ENCODE measurements at places on chromosomes 12 and 14. TPM values are rescaled to one million over a fixed set of nuclear protein-coding genes. Genes with fewer than 3 reads are reported as not detected.

ATF1 gene
- 34.4 TPM for total RNA-seq

DNA sequence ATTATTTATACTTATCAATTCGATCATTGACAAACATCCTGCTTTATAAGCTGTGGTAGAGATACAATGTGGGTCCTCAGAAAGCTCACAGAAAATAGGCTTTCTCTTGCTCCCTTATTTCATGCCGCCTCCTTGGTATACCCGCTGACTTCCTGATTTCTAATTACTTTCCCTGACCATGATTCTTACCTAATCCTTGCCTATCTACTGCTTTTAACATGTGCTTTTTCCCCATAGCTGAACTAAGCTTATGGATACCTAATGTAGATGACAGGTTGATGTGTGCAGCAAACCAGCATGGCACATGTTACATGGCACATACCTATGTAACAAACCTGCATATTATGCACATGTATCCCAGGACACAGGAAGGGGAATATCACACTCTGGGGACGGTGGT, 65.1 kb downstream of the ITPR2 start:
- DNase-seq = no peak
- peaks cover 3% of the 10 kb centered on the region for H3K4me1 ChIP-seq
- H3K27ac ChIP-seq = no peak overlapping the region
- peaks cover 24% of the 10 kb centered on the region for H3K36me3 ChIP-seq
- no peaks in the 10 kb centered on the region for H3K27me3 ChIP-seq
- no peak overlapping the region for H3K4me3 ChIP-seq

IFI27 gene
- 15.5 TPM for total RNA-seq

RIMBP2 gene
- total RNA-seq = 35.6 TPM

AJUBA gene
- 56.1 TPM for total RNA-seq

CTSG gene
- not detected for total RNA-seq

- DNase-seq = no peak
- peaks cover 54% of the 10 kb centered on the region for H3K27me3 ChIP-seq
- H3K27ac ChIP-seq = peak within 1 kb of the TSS; percentile 75
- H3K4me3 ChIP-seq = peak within 1 kb of the TSS; percentile 88
- H3K36me3 ChIP-seq = no peaks in the 10 kb centered on the region
Observed at GRCh38 chr12:52232674-52233461, at the start of gene KRT7. Gene KRT7, plus strand, starts transcription at chr12:52233243. Its CDS starts 54 bp downstream, at chr12:52233297.

- H3K27me3 ChIP-seq = peaks cover 54% of the 10 kb centered on the region
- DNase-seq = no peak
- peaks cover 8% of the 10 kb centered on the region for H3K4me1 ChIP-seq
- H3K4me3 ChIP-seq = peak overlapping the region; percentile 88
- no peak overlapping the region for H3K27ac ChIP-seq
Observed at GRCh38 chr14:69260190-69260860, 367 bp downstream of the GALNT16 start.

DNA sequence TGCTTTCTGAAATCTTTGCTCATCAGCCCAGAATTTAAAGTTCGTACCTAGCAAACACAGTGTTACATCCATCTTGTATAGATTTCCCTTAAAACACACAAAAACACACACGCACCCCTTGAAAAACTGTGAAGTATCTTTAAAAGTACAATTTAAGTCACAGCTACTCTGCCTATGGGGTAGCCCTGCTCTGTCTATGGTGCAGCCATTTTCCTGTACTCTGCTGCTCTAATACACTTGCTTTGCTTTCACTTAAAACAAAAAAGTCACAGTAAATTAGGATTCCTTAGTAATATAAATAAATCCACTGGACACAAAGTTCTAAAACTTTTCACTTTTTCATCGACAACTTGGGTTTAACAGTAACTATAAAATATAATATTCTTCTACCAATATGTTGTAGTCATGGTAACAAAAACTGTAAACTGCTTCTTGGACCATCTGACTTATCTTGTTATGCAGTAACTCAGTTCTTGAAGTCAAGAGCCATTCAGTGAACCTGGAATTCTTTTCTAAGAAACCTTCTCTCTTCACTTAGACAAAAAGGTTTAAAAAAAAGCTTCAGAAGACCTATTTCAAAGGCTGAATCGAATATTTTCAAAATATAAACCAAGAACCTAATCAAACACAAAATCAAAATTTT, 63.5 kb downstream of the MED13L start:
- H3K4me1 ChIP-seq = peaks cover 29% of the 10 kb centered on the region
- no peak overlapping the region for H3K4me3 ChIP-seq
- H3K27me3 ChIP-seq = no peaks in the 10 kb centered on the region
- DNase-seq = no peak

DNA sequence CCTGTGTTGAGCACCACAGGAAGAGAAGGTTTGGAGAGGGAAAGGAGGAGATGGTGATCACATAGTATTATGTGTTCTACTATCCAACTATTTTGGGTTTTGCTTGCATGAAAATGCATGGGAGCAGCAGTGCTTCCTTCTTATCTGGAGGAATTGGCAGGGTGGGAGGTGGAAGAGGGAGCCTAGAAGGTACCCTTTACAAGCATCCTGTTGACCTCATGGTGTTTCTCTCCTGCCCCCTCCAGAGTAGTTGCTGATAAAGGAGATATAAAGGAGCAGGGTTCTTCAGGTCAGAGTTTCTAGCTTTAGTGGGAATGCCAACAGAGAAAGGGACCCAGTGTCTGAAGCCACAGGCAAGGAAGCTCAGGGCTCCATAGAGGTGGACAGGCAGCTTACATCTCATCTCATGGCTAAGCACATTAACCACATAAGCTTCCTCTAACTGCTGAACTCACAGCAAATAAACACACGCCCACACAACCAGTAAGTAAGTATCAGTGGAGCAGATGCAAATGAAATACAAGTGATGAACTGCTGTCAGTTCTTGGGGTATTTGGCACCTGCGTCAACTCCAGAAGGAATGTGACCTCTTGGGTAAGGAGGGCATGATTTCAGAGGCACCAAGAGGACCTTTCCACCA, 174.2 kb upstream of the SLC38A2 start:
- no peak overlapping the region for H3K4me3 ChIP-seq
- no peaks in the 10 kb centered on the region for H3K27me3 ChIP-seq
- peaks cover 15% of the 10 kb centered on the region for H3K4me1 ChIP-seq

DNA sequence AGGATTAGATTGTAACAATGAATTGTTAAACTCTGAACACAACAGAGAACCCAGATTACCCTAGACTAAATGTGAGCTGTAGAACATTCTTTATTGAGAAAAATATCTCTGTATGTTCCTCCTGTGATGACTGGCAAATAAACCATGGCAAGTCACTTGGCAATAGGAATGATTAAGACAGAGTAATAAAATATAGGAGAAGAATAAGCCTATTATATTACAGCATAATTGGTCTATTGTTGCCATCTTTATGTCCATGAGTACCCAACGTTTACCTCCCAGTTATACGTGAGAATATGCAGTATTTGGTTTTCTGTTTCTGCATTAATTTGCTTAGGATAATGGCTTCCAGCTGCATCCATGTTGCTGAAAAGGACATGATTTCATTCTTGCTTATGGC, 211.2 kb upstream of the AVPR1A start:
- H3K27me3 ChIP-seq = no peaks in the 10 kb centered on the region
- DNase-seq = no peak
- H3K36me3 ChIP-seq = peaks cover 3% of the 10 kb centered on the region
- no peak overlapping the region for H3K27ac ChIP-seq

ADSS1 gene
- 3.2 TPM for total RNA-seq

SIX1 gene
- total RNA-seq = 1.00 TPM

- no peak overlapping the region for H3K4me3 ChIP-seq
- no peaks in the 10 kb centered on the region for H3K27me3 ChIP-seq
- H3K27ac ChIP-seq = peak overlapping the region; percentile 30
- H3K4me1 ChIP-seq = no peaks in the 10 kb centered on the region
- DNase-seq = no peak
Observed at GRCh38 chr14:49953196-49953595, 60.3 kb downstream of the ARF6 start.

- H3K27me3 ChIP-seq = no peaks in the 10 kb centered on the region
- H3K27ac ChIP-seq = no peak overlapping the region
- H3K4me1 ChIP-seq = no peaks in the 10 kb centered on the region
- DNase-seq = no peak
- H3K36me3 ChIP-seq = no peaks in the 10 kb centered on the region
- no peak overlapping the region for H3K4me3 ChIP-seq
Observed at GRCh38 chr14:72625689-72626088, 268.2 kb downstream of the DPF3 start.

- no peak overlapping the region for H3K27ac ChIP-seq
- no peak overlapping the region for H3K4me3 ChIP-seq
- peaks cover 4% of the 10 kb centered on the region for H3K4me1 ChIP-seq
- DNase-seq = no peak
- H3K27me3 ChIP-seq = no peaks in the 10 kb centered on the region
- H3K36me3 ChIP-seq = no peaks in the 10 kb centered on the region
Observed at GRCh38 chr12:87728931-87729593, 300.1 kb downstream of the C12orf50 start.

SLC6A12 gene
- total RNA-seq = 3.0 TPM

DNA sequence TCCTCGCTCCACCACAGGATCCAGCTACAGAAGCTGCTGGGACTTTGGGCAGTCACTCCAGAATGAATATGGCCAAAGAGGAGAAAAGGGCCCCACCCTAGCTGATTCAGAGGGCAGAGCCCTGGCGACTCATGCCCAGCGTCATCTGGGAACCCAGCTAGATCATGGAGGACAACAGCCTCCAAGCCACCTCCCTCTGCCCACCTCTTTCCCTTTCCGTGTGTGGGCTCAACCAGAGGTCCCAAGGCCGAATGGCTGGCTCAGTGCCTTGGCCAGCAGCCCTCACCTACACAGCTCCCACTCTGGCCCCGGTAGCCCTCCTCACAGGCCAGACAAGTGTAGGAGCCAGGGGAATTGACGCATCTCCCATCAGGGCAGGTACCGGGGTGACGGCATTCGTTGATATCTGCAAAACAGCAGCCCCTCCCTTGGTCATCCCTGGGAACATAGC, 17.4 kb downstream of the ISCA2 start:
- H3K36me3 ChIP-seq = no peaks in the 10 kb centered on the region
- H3K27ac ChIP-seq = no peak overlapping the region
- peaks cover 8% of the 10 kb centered on the region for H3K27me3 ChIP-seq
- no peak for DNase-seq
- H3K4me1 ChIP-seq = no peaks in the 10 kb centered on the region

DNA sequence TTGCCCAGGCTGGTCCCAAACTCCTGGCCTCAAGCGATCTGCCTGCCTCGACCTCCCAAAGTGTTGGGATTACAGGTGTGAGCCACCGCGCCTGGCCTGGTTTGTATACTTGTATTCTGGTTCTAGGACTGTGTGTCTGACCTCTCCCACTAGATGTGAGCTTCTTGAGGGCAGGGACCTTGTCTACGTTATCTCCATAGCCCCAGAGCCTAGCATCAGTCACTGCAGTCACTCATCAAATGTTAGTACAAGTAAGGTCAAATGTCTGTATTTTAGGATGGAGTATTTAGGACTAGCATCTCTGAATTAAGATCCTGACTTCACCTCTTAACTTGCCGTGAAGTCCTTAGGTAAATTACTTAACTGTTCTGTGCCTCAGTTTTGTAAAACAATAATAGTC, 2.9 kb downstream of the RILPL2 start:
- peaks cover 4% of the 10 kb centered on the region for H3K36me3 ChIP-seq
- no peak for DNase-seq
- H3K27ac ChIP-seq = no peak overlapping the region

SERPINA5 gene
- 4.9 TPM for total RNA-seq

PRORP gene
- 33.9 TPM for total RNA-seq

DNA sequence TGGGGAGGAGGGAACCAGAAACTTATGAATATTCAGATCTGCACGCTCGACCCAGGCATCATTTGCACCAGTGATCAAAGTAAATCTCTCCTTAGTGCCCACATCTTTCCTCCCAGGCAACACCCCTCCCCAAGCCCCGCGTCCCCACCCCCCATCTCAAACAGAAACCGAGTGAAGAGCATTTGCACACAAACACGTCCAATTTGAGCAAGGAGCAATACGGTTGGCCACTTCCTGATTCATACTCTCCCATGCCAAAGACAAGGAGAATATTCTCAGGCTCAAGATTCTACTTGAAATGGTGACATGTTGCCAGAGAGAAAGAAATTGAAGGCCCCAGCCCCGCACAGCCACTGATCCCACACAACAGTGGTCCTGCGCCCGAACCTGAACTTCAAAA, 7.1 kb downstream of the FOXN3 start:
- peaks cover 29% of the 10 kb centered on the region for H3K4me1 ChIP-seq
- H3K27me3 ChIP-seq = no peaks in the 10 kb centered on the region
- H3K27ac ChIP-seq = no peak overlapping the region
- DNase-seq = no peak
- peaks cover 44% of the 10 kb centered on the region for H3K36me3 ChIP-seq

- no peaks in the 10 kb centered on the region for H3K36me3 ChIP-seq
- H3K27ac ChIP-seq = peak overlapping the region; percentile 38
- H3K27me3 ChIP-seq = peaks cover 44% of the 10 kb centered on the region
- peaks cover 6% of the 10 kb centered on the region for H3K4me1 ChIP-seq
- no peak for DNase-seq
Observed at GRCh38 chr14:74609721-74610120, 2.3 kb downstream of the LTBP2 start.

GRCh38 chr12:33671676-33672075, 232.1 kb upstream of the SYT10 start:
- H3K36me3 ChIP-seq = no peaks in the 10 kb centered on the region
- no peak overlapping the region for H3K27ac ChIP-seq
- no peak overlapping the region for H3K4me3 ChIP-seq
- H3K4me1 ChIP-seq = no peaks in the 10 kb centered on the region
- DNase-seq = no peak

LRP1 gene
- total RNA-seq = 96.4 TPM

PDE3A gene
- total RNA-seq = 27.1 TPM

- H3K36me3 ChIP-seq = no peaks in the 10 kb centered on the region
- H3K27ac ChIP-seq = no peak overlapping the region
- no peak for DNase-seq
- peaks cover 48% of the 10 kb centered on the region for H3K27me3 ChIP-seq
- no peak overlapping the region for H3K4me3 ChIP-seq
- peaks cover 7% of the 10 kb centered on the region for H3K4me1 ChIP-seq
Observed at GRCh38 chr14:100561005-100561404, 26.2 kb downstream of the BEGAIN start.

NKX2-1 gene
- 7.4 TPM for total RNA-seq

DNA sequence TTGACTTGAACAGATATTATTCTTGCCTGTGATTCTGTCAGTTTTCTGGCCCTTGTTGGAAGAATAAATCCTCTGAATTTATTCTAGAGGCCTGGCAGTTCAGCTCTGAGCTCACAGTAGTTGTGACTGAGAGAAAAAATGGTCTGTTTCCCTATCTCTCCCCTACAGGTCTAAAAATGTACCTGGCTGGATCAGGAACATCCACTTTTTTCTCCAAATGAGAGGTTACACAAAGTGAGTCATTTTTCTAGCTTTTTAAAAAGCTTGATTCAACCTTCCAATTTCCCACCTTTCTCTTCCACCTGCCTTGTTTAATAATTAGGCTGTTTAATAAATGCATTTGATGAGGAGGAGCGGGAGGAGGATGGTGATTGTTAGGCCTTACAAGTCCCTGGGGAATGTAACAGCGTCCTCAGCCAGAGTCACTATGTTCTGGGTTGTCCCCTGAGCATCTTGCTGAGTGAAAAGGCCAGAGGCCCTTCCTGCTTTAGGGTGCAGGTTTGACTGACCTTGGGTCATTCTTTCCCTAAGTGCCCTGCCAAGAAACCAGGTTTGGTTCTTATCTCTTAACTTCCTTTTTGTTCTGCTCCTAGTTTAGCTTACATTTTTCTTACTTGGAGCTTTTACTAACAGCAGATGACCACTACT, 91.7 kb upstream of the FUT8 start:
- H3K4me3 ChIP-seq = no peak overlapping the region
- no peaks in the 10 kb centered on the region for H3K36me3 ChIP-seq
- no peaks in the 10 kb centered on the region for H3K27me3 ChIP-seq
- peak overlapping the region; percentile 57 for H3K27ac ChIP-seq
- peaks cover 12% of the 10 kb centered on the region for H3K4me1 ChIP-seq

- no peak overlapping the region for H3K4me3 ChIP-seq
- H3K4me1 ChIP-seq = peaks cover 6% of the 10 kb centered on the region
- peaks cover 18% of the 10 kb centered on the region for H3K36me3 ChIP-seq
- H3K27ac ChIP-seq = no peak overlapping the region
Observed at GRCh38 chr12:26030371-26030770, 71.9 kb downstream of the RASSF8 start.

AMN gene
- 18.3 TPM for total RNA-seq

SLC38A4 gene
- total RNA-seq = 14.4 TPM
